ENCODE measurements at places on chromosomes 16 and 17.
A peak's percentile ranks its signal among the peaks of the same experiment; 100 is the strongest.

GRCh38 chr17:20141198-20141972 is 132.2 kb downstream of the SPECC1 start:
- no peak for DNase-seq

DNA sequence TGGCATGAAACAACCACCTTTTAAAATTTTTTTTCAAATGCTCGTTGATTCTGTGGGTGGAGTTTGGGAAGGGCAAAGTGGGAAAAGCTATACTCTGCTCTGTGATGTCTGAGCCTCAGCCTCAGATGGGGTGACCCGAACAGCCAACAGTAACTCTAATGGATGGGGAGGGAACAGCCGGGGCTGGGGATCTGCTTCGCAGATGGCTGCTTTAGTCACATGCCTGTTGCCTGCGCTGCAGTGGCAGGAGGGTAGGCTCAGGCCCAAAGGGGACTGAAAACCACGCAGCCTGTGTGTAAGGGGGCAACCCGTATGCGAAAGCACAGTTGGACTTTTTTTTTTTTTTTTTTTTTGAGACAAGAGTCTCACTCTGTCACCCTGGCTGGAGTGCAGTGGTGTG is 14.9 kb upstream of the MAPK3 start:
- peak; percentile 29 for DNase-seq

- DNase-seq, result peak; percentile 27
Observed at GRCh38 chr16:85090873-85091521, 21.3 kb downstream of the CIBAR2 start.

GRCh38 chr17:67027031-67027628 is 17.2 kb upstream of the CACNG1 start:
- no peak for DNase-seq

DNA sequence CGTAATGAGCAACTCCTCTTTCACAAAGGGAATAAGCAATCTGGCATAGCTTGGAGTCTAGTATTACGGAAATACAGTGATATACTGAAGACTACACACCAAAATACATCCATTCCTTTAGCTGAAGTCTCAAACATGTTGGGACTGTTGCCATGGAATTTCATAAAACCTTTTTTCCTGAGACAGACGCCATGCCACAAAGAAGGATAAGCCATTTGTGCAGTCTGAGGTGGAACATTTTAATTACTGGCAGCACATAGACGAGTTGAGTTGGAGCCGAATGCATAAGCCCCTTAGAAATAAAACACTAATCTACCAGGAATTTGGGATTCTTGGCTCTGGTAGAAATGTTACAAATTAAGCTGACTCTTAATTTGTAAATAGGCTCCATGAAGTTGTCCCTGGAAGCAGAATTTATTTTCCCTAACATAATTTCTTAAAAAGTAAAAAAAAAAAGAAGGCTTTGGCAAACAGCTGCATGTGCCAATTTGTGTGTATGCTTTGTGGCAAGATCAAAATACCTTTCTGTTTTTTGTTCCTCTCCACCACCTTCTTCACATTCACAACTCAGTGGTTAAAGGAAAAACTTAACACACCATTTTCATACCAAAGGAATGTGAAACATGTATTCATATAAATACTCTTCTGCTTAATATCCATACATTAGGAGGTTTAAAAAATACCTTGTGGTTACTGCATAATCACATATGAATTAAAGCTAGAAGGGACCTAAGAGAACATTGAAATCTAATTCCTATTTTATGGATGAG is 25.5 kb downstream of the GRB7 start:
- no peak for DNase-seq

DNA sequence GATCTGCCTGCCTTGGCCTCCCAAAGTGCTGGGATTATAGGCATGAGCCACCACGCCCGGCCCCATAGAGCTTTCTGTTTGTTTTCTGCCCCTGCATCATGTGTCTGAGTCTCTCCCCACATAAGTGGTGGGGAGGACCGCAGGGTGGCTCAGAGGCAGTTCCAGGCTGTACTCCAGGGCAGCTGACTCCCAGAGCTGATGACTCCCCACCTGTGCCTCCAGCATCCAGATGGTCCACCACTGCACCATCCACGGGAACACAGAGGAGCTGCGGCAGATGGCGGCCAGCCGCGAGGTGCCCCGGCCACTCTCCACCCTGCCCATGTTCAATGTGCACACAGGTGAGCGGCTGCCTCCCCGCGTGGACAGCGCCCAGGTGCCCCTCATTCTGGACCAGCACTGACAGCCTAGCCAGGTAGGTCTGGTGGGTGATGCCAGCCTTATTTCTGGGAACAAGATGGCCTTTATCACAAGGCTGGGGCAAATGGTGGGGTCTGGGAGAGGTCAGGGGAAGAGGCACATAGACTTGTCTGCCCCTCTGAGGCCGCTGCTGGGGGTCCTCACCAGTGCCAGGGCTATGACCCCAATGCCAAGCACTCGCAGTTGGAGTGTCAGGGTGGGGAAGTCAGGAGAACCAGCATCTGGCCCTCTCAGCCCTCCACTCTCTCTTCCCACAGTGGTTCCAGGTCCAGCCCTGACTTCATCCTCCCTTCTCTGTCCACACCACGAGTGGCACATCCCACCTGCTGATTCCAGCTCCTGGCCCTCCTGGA is 9.4 kb downstream of the SGCA start:
- no peak for DNase-seq

DNA sequence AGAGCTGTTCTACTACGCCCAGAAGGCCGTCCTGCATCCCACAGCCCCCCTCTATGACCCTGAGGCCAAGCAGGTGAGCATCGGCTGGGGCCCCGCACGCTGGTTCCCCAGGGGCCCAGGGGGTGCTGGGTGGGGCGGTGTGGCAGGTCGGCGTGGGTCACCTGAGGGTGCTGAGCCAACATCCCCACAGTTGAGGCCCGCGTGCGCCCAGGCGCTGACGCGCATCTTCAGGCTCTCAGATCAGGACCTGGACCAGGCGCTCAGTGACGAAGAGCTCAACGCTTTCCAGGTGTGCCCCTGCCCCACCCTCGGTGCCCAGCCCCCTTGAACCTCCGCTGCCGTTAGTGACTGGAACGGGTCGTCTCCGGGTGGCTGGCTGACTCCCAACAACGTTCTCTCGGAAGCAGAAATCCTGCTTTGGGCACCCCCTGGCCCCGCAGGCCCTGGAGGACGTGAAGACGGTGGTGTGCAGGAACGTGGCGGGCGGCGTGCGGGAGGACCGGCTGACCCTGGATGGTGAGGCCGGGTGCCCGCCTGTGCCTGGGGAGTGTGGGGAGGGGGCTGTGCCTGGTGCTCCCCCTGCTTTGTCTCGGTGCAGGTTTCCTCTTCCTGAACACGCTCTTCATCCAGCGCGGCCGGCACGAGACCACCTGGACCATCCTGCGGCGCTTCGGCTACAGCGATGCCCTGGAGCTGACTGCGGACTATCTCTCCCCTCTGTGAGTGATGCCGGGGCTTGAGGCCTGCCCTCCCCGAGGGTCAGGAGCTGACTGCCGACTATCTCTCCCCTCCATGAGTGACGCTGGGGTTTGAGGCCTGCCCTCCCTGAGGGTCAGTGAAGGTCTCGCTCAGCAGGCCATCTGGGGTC is 2.8 kb downstream of the RHOT2 start:
- no peak for DNase-seq

- no peak for DNase-seq
Observed at GRCh38 chr17:33135691-33136090, 144.0 kb downstream of the SPACA3 start.

DNA sequence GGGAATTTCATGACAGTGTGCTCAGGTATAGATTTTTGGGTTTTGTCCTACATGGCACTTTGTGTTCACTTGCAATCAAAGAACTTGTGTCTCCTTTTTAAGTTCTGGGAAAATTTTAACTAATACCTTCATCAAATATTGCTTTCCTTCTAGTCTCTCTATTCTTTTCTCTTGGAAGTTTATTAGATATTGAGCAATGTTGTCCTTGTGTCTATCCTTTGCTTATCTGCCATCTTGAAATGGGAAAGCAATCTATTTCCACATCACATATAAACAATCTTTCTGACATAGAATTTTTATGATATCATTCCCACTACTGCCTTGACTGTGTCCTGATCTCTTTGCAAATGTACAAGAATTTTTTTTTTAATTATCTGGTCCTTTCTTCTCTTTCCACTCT is 4.4 kb upstream of the ABCA9 start:
- no peak for DNase-seq

- DNase-seq, result no peak
Observed at GRCh38 chr17:34582185-34582900, 3.0 kb downstream of the TMEM132E start.

- no peak for DNase-seq
Observed at GRCh38 chr17:18963126-18964017, 11.4 kb downstream of the SLC5A10 start.

DNA sequence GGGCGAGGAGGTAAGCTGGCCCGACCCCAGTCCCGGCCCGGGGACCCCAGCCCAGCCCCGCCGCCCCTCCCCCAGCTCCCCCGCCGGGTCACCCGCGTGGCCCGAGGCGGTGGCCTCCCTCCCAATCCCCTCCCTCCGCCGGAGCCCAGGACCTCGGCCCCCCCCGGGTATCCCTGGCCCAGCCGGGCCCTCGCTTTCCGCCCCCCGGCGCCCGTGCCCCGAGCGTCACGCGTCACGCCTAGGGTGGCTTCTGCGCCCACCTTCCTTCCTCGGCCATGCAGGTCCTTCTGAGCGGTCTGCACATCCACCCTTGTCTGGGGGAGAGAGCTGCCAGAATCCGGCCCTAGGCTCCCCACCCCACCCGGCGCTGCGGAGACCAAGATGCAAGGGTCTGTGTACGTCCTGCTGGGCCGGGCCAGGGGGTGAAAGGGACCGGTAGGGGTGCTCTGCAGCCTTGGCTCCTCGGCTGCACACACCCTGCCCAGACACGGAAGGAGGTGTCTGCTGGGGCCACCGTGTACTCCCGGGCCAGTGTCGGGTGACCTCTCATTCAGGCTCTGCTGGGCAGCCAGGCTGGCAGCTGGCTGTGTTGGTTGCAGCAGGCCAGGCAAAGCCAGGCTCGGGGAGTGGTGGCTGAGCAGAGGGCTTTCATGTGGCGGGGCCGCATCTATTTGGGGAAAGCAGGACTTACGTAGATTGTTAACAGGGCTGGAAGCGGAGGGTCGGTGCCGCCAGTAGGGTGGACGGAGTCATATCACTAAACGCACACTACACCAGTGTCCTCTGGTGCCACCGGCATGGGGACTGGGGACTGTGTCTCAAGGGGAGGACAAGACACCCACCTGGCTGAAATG is 754 bp downstream of the RAB11FIP4 start:
- peak; percentile 63 for DNase-seq

DNA sequence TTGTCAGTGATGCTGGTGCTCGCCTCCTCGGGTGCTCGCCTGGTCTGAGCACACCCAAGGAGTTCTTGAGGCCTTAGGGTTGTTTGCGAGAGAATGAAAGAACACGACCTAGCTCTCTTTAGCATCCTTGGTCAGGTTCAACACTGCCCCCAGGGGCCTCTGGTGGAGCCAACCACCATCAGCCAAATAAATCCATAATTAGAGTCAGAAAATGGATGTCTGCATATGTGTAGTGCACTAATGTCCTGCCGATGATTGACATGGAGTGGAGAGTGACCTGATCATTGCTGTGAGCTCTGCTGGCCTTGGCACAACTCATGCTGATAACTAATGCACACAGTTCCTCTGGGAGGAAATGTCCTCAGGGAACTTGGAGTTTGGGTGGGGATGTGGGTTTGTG is 8.2 kb upstream of the STH start:
- DNase-seq, result no peak

DNA sequence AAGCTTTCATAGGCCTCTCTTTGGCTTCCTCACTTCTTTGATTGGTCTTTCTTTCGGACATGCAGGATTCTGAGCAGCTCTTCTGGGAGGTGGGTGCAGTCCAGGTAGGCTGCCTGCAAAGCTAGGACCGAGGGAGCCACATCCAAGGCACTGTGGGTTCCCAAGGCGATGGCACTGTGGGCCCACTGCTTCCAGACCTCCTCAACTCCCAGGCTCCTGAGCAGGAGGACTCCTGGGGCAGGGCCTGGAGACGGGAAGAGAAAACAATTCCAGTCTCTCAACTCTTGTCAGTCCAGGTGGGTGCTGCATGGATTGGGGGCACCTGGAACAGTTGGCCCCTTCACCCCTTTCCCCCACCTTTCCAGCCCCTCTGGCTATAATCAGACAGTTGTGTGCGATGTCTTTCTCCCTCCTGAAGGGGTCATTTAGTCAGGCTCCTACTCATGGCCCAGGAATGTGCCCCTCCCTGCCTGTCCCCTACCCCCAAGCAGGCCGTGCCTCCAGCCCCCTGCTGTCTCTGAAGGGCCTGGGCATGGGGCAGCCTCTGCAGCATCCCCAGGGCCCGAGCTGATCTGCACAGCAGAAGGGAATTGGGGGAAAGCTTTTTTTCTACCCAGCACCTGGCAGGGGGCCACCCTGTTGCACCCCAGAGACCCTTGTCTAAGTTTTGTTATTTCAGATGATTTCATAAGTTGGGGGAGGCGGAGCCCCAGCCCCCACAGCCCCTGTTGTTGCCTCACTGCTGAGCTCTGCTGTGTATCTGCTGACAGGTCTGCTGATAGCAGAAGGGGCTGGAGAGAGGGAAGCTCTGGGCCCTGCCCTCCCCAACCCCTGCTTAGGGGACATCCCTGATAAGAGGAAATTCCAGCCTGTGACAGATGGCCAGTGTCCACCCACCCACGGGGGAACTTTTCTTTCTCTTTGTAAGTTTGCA is 330.3 kb downstream of the SEC14L1 start:
- DNase-seq, result no peak

GRCh38 chr16:22375963-22376640 is 1.7 kb upstream of the CDR2 start:
- DNase-seq, result no peak

DNA sequence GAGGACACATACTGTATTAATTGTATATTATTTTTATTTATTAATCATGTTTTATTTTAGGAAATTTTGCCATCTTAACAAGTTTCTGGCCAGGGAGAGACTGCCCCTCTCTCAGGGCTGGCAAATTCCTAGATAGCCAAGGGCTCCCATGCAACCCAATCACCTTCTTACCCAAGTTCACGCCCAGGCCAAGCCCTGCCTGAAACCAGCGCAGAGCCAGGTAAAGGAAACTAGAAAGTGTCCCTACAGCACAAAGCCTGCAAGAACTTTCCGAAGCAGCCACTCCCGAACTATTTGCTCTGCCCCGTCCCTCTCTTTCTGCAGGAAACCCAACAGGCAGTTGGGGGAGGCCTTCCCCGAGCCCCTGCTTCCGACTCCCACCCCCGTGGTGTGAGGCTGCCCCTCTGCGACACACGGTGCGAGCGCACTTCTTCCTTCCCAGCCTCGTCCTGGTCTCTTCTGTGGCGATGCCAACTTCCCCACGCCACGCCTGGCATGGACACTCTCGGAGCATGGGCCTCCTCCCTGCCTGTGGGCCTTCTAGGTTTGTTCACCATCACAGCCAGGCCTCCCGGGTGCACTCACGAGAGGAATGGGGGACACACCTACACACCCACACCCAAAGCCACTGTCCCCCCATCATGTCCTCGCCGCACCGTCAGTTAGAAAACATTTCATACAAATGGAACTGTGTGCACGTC is 100.4 kb downstream of the ZNF778 start:
- no peak for DNase-seq
